ENCODE measurements at places on chromosomes 5 and 9. TPM values are rescaled to one million over a fixed set of nuclear protein-coding genes. Genes with fewer than 3 reads are reported as not detected.
A peak's percentile ranks its signal among the peaks of the same experiment; 100 is the strongest.

TMEM245 gene
- total RNA-seq, result 148 TPM

MEIKIN gene
- 0.66 TPM for total RNA-seq

DNA sequence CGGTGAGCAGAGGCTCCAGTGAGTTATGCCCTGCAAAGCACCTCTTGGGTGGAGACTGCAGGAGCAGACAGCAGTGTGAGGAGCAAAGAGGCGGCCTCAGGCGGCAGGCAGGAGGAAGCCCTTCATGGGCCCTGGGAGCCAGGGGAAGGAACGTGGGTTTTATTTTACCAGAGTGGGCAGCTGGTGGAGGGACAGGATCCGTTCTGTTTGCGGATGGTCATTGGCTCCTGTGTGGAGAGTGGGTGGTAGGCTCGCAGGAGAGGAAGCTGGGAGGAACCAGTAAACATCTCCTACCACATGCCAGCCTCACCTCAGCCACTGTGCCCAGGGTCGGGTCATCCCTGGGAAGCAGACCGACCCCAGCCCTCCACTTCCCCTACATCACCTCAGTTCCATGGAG lies 24.4 kb downstream of the HNRNPH1 start:
- no peak for ATAC-seq

- ATAC-seq, result no peak
Observed at GRCh38 chr9:94822273-94822672, 95.8 kb downstream of the AOPEP start.

DNA sequence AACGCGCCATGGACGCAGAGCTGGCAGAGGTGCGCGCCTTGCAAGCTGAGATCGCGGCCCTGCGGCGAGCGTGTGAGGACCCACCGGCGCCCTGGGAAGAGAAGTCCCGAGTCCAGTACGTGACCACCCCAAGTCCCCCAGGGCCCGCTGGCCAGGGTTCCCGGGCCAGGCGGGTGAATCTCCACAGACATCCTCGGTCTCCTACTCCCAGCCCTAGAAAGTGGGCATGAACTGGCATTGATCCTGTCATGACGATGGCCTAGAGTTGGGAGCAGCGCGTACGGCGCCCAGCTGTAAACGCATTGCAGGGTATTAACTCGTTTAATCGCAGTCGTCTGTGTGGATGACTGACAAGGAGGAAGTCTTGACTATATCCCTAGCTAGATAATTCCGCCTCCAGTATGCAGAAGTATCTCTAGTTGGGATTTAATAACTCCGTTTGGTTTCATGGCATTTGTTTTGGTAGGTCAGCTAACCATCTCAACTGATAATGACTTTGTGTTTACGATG lies 293 bp downstream of the CENPP start:
- ATAC-seq, result no peak

DNA sequence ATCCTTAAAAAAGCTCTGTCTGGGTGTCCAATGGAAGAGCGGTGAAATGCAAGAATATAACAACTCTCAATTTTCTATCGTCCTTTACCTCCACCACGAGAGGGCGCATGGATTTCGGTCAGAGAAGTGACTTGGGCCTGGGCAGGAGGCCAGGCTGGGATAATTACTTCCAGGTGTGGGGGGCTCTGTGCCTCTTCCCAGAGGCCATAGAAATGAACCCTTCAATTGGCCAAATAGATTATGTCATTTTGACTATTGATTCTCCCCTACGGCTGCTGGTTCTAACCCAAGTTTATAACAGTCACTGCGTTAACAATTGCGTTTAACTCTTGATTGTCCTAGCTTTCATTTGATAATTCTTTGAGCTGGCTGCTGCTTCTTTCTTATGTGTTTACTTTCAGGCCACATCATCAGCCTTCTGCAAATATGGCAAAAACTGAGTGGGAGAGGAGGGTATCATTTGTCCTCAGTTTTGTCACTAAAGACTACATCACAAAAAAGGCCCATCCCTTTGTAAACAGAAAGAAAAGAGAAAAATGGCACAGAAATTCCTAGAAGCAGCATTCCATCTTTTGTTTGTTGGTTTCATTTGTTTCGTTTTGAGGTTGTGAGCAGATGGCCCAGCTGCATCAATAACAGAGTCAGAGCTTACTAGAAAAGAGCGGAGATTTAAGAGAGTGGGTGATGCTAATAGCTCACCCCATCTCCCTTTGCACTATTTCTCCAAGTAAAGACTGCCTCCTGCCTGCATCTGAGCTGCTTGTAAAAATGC lies 45.4 kb upstream of the ZFR start:
- peak; percentile 63 for ATAC-seq

DNA sequence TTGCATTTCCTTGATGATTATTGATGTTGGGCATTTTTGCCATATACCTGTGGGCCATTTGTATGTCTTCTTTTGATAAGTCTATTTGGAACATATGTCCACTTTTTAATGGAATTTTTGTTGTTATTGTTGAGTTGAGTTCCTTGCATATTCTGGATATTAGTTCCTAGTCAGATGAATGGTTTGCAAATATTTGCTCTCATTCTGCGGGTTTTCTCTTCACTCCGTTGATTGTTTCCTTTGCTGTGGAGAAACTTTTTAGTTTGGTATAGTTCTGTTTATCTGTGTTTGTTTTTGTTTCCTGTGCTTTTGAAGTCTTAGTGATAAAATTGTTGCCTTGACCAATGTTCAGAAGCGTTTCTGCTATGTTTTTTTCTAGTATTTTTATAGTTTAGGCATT lies 13.0 kb downstream of the OSMR start:
- no peak for ATAC-seq

DNA sequence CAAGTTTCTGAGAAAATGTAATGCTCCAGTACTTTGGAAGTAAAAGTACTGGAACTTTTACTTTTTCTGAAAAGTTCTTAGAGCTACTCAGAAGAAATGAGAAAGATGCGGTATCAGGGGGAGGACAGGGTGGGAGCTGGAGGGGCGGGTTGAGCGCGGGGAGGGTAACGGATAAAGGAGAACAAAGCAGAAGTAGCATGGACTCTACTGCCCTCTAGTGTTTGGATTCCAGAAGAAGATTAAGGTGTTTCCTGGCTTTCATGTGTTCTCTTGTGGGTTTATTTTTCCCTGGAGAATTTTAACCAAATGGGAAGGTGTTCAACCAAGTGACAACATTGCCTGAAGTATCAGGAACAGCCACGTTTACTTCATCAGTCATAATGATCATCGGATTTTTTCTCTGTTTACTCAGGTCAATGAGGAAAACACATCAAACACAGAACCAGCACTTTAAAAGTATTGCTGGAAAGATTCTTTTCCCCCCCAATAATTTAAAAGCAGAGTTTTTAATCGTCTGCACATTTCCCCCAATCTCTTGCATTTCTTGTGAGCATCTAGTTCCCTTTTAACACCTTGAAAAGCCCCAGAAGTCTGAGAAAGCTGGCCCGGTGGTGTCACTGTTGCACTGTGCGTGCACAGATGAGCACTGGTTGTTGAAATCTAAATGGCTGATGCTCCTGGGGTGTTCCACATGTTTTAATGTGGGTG lies 190.6 kb downstream of the MPDZ start:
- peak; percentile 60 for ATAC-seq

- ATAC-seq, result peak; percentile 16
Observed at GRCh38 chr9:77170991-77171699, 6.2 kb upstream of the VPS13A start.
